ENCODE measurements at places on chromosomes 3 and 15. TPM values are rescaled to one million over a fixed set of nuclear protein-coding genes. Genes with fewer than 3 reads are reported as not detected.

TTC21A gene
- total RNA-seq: 1.1 TPM

WDR72 gene
- 0.10 TPM for total RNA-seq

CATSPER2 gene
- total RNA-seq: 0.82 TPM

LXN gene
- total RNA-seq: 3.3 TPM

BOC gene
- 5.5 TPM for total RNA-seq

ADCY5 gene
- 273 TPM for total RNA-seq

CCDC39 gene
- not detected for total RNA-seq

AGBL1 gene
- not detected for total RNA-seq

C3orf20 gene
- total RNA-seq: not detected

SIDT1 gene
- total RNA-seq: 0.47 TPM

GOLGA8F gene
- total RNA-seq: not detected

CAPN7 gene
- total RNA-seq: 34.2 TPM

EFHB gene
- not detected for total RNA-seq

CADPS gene
- total RNA-seq: 14.3 TPM

SLC51A gene
- not detected for total RNA-seq

SERPINI1 gene
- total RNA-seq: 5.1 TPM

LTF gene
- total RNA-seq: 3.7 TPM

KBTBD8 gene
- total RNA-seq: 5.8 TPM

CIP2A gene
- total RNA-seq: 1.3 TPM

ACKR4 gene
- total RNA-seq: 1.4 TPM

ZDHHC19 gene
- not detected for total RNA-seq

PLA2G4D gene
- not detected for total RNA-seq

MUC20 gene
- total RNA-seq: 3.6 TPM

CCDC9B gene
- total RNA-seq: 169 TPM

COL6A5 gene
- total RNA-seq: not detected

Measured in left ventricle myocardium superior (tissue), 1 donor.